ENCODE measurements at places on chromosomes 13 and 19.

- no peak for DNase-seq
Observed at GRCh38 chr13:99000137-99000536, 22.3 kb upstream of the DOCK9 start.

GRCh38 chr19:991932-992669 is 8.0 kb downstream of the WDR18 start:
- DNase-seq: no peak

DNA sequence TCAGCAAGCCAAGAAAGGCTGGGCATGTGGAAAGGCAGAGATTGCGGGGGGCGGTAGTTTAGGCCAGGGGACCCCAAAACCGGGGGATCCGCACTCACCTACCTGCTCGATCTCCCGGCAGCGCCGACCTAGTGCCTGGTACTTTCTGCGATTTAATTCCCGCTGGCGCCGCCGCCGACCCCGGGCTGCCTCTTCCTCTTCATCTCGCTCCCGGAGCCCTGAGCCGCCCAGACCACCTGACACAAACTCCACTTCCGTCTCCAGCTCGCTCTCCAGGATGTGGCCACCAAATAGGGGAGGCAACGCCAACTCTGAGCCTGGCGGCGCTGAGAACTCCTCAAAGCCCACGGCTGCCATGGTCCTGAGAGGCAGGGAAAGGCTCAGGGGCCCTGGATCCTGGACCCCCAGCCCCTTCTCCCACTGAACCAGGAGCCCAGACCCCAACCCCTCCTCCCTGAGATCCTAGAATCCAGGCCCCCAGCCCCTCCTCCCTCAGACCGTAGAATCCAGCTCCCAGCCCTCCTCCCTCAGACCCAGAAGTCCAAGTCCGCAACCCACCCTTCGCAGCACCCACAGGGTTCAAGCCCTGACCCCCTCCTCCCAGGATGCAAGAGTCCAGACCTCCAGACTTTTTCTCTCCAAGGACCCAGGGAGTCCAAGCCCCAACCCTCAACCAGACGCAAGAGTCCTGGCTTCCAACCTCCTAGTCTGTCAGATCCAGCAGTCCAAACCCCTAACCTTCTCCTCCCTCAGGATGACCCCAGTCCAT is 933 bp downstream of the TFPT start:
- DNase-seq: no peak

GRCh38 chr13:27578121-27579030 is 42.0 kb downstream of the LNX2 start:
- no peak for DNase-seq

GRCh38 chr19:33426621-33427361 is 53.3 kb downstream of the CEBPG start:
- DNase-seq: no peak

DNA sequence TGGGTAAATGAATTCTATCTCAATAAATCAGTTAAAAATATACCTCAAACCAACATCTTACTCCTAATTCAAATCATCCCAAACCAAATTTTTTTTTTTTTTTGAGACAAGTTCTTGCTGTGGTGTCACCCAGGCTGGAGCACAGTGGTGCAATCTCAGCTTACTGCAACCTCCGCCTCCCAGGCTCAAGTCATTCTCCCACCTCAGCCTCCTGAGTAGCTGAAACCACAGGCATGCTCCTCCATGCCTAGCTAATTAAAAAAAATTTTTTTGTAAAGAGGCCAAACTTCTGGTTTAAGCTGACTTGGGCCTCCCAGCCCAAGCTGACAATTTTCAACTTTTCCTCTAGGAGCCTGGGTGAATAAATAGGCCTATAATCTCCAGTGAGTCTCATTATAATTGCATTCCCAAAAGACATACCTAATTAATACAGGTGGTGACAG is 22.1 kb upstream of the OLFM2 start:
- DNase-seq: no peak

- no peak for DNase-seq
Observed at GRCh38 chr13:78997902-78998629, 339.1 kb upstream of the OBI1 start.

GRCh38 chr19:46922465-46922864 is 61.7 kb downstream of the ARHGAP35 start:
- DNase-seq: no peak

GRCh38 chr19:2615782-2616181 is 86.7 kb downstream of the GNG7 start:
- DNase-seq: no peak

DNA sequence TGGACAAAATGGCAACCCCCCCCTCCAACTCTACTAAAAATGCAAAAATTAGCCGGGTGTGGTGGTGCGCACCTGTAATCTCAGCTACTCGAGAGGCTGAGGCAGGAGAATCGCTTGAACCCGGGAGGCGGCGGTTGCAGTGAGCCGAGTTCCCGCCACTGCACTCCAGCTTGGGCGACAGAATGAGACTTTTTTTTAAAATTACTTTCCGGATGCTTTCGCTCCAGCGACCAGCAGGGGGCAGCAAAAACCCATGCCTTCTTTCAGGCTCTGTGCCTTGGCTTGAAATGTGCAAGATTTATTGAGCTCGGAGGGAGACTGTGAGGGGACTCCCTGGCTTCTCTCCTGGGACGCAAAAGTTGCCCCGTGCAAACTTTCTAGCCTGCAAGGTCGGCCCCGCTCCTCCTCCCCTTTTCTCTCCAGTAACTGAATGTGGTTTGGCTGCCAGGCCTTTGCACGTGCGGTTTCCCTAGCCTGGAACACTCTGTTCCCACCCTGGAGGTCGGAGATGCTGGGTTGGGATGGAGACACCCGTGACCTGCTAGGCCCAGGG is 61.4 kb upstream of the NFIC start:
- DNase-seq: peak; percentile 64

- DNase-seq: no peak
Observed at GRCh38 chr13:95858286-95859075, 181.5 kb downstream of the DNAJC3 start.

DNA sequence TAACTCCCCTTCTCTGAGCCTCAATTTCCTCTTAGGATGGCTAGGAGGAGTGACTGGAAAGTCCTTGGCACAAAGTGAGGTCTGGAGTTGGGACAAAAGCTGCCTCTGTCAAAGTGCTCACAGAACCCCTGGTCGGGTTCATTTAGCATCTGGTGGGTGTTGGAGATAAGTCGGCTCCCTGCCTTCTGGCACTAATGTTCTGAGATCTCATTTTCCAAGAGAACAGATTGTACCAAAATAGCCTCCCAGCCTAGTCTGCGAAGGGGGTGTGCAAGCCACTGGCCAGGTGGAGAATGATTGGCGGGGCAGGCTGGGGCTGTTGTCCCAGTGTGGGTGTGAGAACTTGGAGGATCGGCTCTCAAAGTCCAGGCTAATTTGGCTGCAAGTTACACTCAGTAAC is 20.7 kb upstream of the NWD1 start:
- DNase-seq: no peak

DNA sequence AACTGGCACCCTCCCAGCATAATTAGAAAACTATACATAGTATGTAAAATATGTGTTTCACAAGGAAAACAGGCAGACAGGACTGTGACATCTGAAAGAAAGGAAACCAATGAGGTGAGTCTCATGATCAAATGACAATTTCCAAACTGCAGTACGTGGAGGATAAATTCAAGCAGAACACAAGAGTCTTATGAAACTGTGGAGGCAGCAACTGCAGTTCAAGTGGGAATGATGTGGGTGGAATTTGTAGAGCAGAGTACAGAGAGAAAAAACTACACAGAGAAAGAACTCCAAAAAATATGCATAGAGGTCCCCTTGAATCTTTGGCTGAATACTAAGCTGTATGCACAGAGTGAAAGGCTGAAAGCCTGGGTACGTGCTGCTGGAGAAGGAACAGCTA is 9.7 kb downstream of the SIGLEC6 start:
- no peak for DNase-seq

- no peak for DNase-seq
Observed at GRCh38 chr19:39970425-39970674, 615 bp upstream of the PSMC4 start.

DNA sequence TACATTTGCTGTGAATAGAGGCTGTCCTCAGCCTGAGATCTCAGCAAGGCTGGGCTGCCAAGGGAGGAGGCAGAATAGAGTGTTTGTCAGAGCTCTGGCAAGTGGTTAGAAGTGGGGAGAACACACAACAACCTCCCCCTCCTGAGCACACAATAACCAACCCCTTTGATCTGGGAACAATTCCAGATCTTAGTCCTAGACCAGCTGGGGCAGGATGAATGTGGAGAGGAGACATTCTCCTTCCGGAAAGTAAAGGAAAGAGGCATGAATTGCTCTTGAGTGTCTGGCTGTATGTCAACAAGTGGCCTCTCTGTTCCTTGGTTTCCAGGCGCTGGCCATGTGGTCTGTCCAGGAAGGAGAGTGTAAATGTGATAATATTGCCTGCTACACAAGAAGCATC is 114.9 kb upstream of the TMTC4 start:
- DNase-seq: no peak

DNA sequence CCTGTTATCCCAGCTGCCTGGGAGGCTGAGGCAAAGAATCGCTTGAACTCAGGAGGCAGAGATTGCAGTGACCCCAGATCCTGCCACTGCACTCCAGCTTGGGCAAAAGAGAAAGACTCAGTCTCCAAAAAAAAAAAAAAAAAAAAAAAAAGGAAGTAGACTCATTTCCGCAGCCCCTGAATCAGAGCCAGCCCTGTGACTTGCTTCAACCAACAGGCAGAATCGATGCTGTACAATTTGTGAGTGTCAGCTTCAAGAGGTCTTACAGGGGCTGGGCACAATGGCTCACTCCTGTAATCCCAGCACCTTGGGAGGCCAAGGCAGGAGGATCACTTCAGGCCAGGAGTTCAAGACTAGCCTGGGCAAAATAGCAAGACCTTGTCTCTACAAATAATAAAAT is 12.8 kb downstream of the ANKRD27 start:
- no peak for DNase-seq

DNA sequence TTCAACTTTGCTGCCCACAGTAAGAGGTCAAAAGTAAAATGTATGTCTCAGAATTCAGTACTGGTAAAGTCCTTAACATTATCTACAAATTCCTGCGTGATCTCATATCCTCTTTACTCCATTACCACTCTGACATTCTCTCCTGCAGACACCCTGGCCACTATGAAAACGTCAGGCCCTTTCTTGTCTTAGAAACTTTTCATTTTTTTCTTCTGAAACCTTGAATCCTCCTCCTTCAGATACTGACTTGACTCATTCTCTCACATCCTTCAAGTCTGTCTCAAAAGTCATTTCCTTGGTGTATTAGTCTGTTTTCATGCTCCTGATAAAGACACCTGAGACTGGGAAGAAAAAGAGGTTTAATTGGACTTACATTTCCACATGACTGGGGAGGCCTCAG is 262.3 kb downstream of the POU4F1 start:
- DNase-seq: no peak

DNA sequence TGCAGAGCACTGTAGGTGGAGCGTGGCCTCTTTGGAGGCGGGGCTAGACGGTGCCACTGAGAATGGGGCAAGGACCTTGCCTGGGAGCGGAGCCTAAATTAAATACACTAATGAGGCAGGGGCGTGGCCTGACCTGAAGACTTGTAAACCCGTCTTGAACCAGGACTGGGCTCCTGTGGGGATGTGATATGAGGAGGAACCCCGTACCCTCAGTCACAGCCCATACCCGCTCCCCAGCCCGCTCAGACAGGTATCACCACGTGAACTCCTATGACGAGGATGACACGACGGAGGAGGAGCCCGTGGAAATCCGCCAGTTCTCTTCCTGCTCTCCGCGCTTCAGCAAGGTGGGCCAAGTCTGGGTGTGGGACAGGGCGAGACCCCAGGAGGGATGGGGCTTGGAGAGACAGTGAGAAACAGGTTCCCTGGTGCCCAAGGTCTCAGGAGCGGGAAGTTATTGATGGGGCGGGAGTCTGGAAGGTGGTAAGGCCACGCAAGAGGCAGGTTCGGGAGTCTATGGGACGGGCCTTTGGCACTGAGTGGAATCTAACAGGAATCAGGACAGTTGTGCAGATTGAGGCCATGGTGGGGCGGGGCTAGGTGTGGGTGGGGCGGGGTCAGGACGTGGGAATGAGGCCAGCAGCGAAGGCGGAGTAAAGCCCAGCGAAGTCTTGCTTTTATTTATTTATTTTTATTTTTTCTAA is 14.7 kb downstream of the DNASE2 start:
- DNase-seq: no peak

- no peak for DNase-seq
Observed at GRCh38 chr19:38661996-38662395, 14.5 kb downstream of the ACTN4 start.

- DNase-seq: no peak
Observed at GRCh38 chr19:57708641-57709361, at the start of gene ZNF154. ZNF154 (minus strand) TSS chr19:57709204; CDS start chr19:57708971, 233 bp downstream.

DNA sequence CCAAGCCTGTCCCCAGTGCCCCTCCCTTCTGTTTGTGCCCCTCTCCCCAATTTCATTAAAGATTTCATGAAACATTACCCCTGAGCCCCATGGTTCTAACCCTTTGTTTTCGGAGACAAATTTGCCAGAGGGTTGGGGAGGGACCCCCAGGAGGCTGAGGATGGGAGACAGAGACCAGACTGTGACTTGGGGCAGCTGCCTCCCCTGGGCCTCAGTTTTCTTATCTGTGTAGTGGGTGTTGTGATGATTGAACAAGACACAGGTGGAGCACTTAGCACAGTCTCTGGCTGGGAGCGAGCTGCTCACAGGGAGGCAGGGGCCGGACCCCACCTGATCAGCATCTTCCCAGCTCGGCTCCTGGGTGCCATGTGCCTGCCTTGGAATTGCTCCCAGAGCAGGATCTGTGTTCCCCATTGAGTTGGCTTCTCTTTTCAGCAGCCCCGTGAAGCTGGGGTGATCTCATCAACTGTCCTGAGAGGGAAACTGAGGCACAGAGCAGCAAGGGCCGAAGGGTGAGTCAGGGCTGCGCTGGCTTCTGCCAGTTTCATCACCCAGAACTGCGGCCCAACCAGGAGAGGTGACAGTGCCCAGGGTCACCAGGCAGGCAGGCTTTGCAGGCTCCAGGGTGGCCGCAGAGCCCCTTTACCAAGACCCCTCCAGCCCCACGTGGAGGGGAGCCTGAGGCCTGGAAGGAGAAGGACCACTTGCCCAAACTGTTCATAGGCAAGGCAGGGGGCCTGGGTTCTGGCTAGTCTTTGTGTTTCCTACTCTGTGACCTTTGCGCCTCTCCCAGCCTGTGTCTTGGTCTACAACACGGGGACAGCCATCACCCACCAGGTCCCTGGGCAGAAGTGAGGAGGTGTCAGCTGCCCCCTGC is 6.9 kb downstream of the IRF3 start:
- no peak for DNase-seq

- DNase-seq: no peak
Observed at GRCh38 chr19:39217094-39217493, 13.0 kb upstream of the SYCN start.

GRCh38 chr13:69319656-69320055 is 788.0 kb upstream of the ATXN8OS start:
- DNase-seq: no peak
